Heart left ventricle (tissue), 16 donors: ENCODE measurements at places on chromosomes 13 and 19. TPM values are rescaled to one million over a fixed set of nuclear protein-coding genes. Genes with fewer than 3 reads are reported as not detected.

ZNF615 gene
- 10.0 TPM for total RNA-seq

S1PR5 gene
- not detected for total RNA-seq

FPR1 gene
- 12.4 TPM for total RNA-seq

USHBP1 gene
- 9.5 TPM for total RNA-seq

NLRP4 gene
- not detected for total RNA-seq

OSCAR gene
- total RNA-seq: 0.36 TPM

CRX gene
- not detected for total RNA-seq

LGALS7B gene
- not detected for total RNA-seq

ONECUT3 gene
- not detected for total RNA-seq

ADM5 gene
- total RNA-seq: 0.62 TPM

HSPB6 gene
- 897 TPM for total RNA-seq

CCDC61 gene
- 7.1 TPM for total RNA-seq

PEAK3 gene
- 0.11 TPM for total RNA-seq

UNC13A gene
- total RNA-seq: 0.10 TPM

MCEMP1 gene
- total RNA-seq: 0.79 TPM

LILRB2 gene
- 11.9 TPM for total RNA-seq

GRCh38 chr13:76637641-76638141, 248.5 kb downstream of the KCTD12 start:
- no peaks in the 10 kb centered on the region for H3K27me3 ChIP-seq
- no peak overlapping the region for H3K4me3 ChIP-seq
- no peaks in the 10 kb centered on the region for H3K36me3 ChIP-seq
- no peak overlapping the region for H3K27ac ChIP-seq
- DNase-seq: no peak
- H3K4me1 ChIP-seq: no peaks in the 10 kb centered on the region

GRCh38 chr13:101514695-101515275, 62.3 kb downstream of the ITGBL1 start:
- H3K4me3 ChIP-seq: no peak overlapping the region
- DNase-seq: no peak
- H3K4me1 ChIP-seq: no peaks in the 10 kb centered on the region
- no peaks in the 10 kb centered on the region for H3K27me3 ChIP-seq

DNA sequence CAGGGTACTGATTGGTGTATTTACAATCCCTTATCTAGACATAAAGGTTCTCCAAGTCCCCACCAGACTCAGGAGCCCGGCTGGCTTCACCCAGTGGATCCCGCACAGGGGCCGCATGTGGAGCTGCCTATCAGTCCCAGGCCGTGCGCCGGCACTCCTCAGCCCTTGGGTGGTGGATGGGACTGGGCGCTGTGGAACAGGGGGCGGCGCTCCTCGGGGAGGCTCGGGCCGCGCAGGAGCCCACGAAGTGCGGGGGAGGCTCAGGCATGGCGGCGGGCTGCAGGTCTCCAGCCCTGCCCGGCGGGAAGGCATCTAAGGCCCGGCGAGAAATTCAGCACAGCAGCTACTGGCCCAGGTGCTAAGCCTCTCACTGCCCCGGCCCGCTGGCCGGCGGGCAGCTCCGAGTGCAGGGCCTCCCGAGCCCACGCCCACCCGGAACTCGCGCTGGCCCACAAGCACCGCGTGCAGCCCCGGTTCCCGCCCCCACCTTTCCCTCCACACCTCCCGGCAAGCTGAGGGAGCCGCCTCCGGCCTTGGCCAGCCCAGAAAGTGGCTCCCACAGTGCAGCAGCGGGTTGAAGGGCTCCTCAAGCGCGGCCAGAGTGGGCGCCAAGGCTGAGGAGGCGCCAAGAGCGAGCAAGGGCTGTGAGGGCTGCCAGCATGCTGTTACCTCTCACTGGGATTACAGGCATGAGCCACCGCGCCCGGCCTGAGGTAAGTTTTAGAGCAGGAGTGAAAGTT, 60.0 kb upstream of the SCEL start:
- DNase-seq: no peak
- H3K36me3 ChIP-seq: no peaks in the 10 kb centered on the region
- no peak overlapping the region for H3K27ac ChIP-seq
- no peak overlapping the region for H3K4me3 ChIP-seq

DNA sequence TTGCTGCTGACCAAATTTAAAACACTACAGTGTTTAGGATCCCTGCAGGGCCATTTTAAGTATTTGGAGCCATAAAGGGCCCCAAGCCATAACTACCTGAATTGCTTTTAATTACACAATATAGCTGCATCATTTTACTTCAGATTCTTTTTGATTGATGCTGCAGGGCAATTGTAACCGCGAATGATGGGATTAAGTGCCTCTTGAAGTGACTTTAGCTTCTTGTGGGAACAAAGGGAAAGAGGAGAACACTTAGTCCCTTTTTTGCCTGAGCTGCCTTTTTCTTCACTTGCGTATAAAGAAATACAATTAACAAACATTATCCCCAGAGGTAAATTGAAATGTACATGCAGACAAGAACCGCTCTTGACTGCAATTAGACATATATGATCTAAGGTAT, 228.5 kb downstream of the ZIC5 start:
- H3K27me3 ChIP-seq: no peaks in the 10 kb centered on the region
- peaks cover 13% of the 10 kb centered on the region for H3K4me1 ChIP-seq
- H3K27ac ChIP-seq: no peak overlapping the region

DNA sequence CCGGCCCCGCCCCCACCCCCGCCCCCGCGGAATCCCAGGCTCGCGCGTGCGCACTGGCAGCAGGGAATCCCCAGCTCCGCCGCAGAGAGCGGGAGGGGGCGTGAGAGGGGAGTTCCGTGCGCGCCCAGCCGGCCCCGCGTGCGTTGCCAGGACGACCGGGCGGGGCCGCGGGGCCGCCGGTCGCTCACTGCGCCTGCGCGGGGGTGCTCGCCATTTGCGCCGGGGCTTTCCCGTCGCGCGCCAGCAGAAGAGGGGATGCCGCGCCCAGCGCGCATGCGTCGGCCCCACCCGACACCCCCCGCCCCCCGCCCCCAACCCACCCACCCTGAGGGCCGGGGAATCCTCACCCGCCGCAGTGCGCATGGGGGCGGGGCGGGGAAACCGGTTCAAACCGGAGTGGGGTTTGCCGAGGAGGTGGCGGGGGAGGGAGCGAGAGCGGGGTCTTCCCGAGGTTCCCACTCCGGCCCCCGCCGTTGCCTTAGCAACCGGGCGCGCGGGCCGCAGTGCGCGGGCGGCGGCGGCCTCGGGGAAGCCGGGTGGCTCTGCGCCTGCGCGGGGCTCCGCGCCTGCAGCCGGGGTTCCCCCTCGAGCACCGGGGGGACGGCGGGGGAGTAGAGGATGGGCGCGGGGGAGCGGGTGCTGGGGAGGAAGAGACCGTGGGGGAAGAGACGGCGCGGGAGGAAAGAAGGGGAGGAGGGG, 15.1 kb downstream of the CCDC124 start:
- DNase-seq: peak; percentile 96
- H3K36me3 ChIP-seq: no peaks in the 10 kb centered on the region
- H3K27ac ChIP-seq: peak overlapping the region; percentile 47
- H3K4me3 ChIP-seq: peak overlapping the region; percentile 78
- H3K27me3 ChIP-seq: peaks cover 34% of the 10 kb centered on the region

DNA sequence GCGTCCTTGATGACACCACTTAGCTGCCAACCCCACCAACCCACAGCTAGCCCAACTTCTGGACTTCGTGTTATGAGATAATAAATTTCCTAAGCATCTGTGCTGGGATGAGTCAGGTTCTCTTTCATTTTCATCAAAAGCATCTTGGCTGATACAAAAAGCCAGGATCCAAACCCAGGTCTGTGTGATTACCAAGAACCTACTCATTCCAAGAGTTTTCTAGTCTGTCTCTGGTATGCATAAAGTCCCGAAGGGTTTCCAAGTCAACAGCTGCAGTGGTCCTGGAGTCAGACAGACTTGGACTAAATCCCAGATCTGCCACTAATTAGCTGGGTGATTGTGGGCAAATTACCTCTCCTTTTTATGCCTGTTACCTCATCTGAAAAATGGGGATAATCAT, 55.5 kb upstream of the SERP2 start:
- no peaks in the 10 kb centered on the region for H3K4me1 ChIP-seq
- H3K27ac ChIP-seq: no peak overlapping the region
- no peak overlapping the region for H3K4me3 ChIP-seq
- DNase-seq: no peak
- no peaks in the 10 kb centered on the region for H3K36me3 ChIP-seq

- peaks cover 8% of the 10 kb centered on the region for H3K4me1 ChIP-seq
- no peak overlapping the region for H3K27ac ChIP-seq
- H3K27me3 ChIP-seq: no peaks in the 10 kb centered on the region
- no peak overlapping the region for H3K4me3 ChIP-seq
- H3K36me3 ChIP-seq: no peaks in the 10 kb centered on the region
These were observed 103.1 kb downstream of the ITGBL1 start for GRCh38 chr13:101555610-101556009.

DNA sequence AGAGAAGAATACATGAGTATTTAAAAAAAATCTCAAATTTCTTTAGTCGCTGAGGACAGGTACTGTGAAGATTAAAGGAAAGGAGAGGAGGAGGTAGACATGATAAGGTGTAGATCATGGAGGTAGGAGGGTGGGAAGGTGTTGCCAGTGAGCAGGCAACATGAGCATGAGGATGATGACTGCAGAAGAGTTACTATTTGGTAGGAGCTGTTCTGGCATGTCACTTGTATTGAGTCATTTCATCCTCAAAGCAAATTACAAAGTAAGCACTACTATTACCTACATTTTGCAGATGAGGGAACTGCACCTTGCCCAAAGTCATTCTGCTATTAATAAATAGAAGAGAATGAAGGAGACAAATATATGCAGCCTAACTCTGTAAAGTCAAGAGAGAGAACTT, 435.8 kb upstream of the KLF12 start:
- peaks cover under 1% of the 10 kb centered on the region for H3K4me1 ChIP-seq
- no peak for DNase-seq
- no peak overlapping the region for H3K4me3 ChIP-seq
- H3K27ac ChIP-seq: no peak overlapping the region

DNA sequence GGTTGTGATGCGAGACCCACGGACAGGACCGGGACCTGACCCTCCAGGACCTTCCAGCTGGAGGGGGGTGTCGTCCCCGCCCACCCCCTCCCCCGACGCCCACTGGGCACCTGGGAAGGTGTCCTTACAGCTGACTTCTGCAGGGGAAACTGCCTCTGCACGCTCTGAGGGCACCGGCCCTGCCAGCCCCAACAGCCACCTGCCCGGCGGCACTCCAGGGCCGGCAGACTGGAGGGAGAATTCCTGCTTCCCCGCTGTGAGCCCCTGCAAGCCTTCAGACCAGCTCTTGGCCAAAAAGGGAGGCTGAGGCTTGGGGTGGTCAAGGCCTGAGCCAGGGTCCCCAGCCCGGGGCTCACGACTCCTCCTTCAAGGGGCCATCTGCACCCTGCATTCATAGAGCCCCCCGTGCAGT, 1.2 kb downstream of the CNN2 start:
- H3K4me1 ChIP-seq: peaks cover 5% of the 10 kb centered on the region
- H3K36me3 ChIP-seq: peaks cover 15% of the 10 kb centered on the region
- no peak for DNase-seq
- peaks cover 22% of the 10 kb centered on the region for H3K27me3 ChIP-seq
- H3K27ac ChIP-seq: peak overlapping the region; percentile 95

- H3K4me3 ChIP-seq: no peak overlapping the region
- H3K36me3 ChIP-seq: peaks cover 78% of the 10 kb centered on the region
- no peaks in the 10 kb centered on the region for H3K27me3 ChIP-seq
- no peak overlapping the region for H3K27ac ChIP-seq
These were observed 16.3 kb downstream of the TLE2 start for GRCh38 chr19:3012621-3013262.

GRCh38 chr19:4742723-4743646, 19.3 kb upstream of the DPP9 start:
- no peaks in the 10 kb centered on the region for H3K4me1 ChIP-seq
- no peak overlapping the region for H3K27ac ChIP-seq
- H3K36me3 ChIP-seq: no peaks in the 10 kb centered on the region
- H3K27me3 ChIP-seq: no peaks in the 10 kb centered on the region
- no peak overlapping the region for H3K4me3 ChIP-seq

DNA sequence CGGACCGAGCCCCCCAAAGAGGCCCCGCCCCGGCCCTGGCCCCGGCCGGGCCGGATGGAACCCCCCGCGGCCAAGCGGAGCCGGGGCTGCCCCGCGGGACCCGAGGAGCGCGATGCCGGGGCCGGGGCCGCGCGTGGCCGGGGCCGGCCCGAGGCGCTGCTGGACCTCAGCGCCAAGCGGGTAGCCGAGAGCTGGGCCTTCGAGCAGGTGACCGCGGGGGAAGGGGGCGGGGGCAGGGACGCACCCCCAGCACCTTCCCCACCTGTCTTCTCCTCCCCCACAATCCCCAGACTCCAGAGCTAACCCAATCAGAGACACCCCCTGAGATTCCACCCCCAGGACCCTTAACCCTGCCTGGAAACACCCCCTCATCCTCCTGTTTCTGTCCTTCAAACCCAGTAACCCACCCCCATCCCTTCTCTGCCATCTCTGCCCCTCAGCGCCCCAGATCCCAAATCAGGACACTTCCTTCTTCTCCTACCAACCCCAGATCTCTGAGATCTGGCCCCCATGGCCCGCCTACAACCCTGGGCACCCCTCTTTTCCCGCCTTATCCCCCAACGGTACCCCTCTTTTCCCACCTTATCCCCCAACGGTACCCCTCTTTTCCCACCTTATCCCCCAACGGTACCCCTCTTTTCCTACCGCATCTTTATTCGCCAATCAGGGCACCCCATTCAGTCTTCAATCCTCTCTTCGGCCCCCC, 505 bp downstream of the ZSWIM4 start:
- H3K4me3 ChIP-seq: peak overlapping the region; percentile 90
- no peak for DNase-seq
- H3K27ac ChIP-seq: peak overlapping the region; percentile 93

GRCh38 chr13:72983085-72983768, 75.6 kb upstream of the KLF5 start:
- H3K4me1 ChIP-seq: no peaks in the 10 kb centered on the region
- H3K27me3 ChIP-seq: no peaks in the 10 kb centered on the region
- H3K4me3 ChIP-seq: no peak overlapping the region
- no peaks in the 10 kb centered on the region for H3K36me3 ChIP-seq

DNA sequence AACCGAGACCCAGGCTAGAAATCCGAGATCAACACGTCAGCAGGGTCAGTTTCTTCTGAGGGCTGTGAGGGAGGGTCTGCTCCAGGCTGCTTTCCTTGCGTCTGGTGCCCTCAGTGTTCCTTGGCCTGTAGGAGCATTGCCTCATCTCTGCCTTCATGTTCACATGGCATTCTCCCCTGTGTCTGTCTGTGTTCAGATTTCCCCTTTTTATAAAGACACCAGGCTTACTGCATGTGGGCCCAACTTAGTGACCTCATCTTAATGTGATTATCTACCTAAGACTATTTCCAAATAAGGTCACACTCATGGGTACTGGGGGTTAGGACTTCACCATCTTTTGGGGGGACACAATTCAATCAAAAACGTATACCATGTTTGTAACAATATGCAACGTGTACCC, 57.2 kb upstream of the C1QTNF9 start:
- H3K27me3 ChIP-seq: no peaks in the 10 kb centered on the region
- H3K4me1 ChIP-seq: peaks cover 9% of the 10 kb centered on the region
- H3K4me3 ChIP-seq: no peak overlapping the region
- H3K36me3 ChIP-seq: no peaks in the 10 kb centered on the region

- no peak for DNase-seq
- no peak overlapping the region for H3K27ac ChIP-seq
- no peaks in the 10 kb centered on the region for H3K4me1 ChIP-seq
These were observed 357.6 kb downstream of the TBC1D4 start for GRCh38 chr13:75124415-75124814.
